IPS DF 6.9 (cell line): ENCODE measurements at places on chromosomes 3 and 15.

- no peak for DNase-seq
These were observed 38.6 kb downstream of the ONECUT1 start for GRCh38 chr15:52751522-52751921.

GRCh38 chr3:197555281-197556261 is at the start of gene BDH1:
TSS of gene BDH1 (minus strand) at chr3:197555968. CDS start at chr3:197546443, 9,525 bp downstream.
- no peak for DNase-seq

DNA sequence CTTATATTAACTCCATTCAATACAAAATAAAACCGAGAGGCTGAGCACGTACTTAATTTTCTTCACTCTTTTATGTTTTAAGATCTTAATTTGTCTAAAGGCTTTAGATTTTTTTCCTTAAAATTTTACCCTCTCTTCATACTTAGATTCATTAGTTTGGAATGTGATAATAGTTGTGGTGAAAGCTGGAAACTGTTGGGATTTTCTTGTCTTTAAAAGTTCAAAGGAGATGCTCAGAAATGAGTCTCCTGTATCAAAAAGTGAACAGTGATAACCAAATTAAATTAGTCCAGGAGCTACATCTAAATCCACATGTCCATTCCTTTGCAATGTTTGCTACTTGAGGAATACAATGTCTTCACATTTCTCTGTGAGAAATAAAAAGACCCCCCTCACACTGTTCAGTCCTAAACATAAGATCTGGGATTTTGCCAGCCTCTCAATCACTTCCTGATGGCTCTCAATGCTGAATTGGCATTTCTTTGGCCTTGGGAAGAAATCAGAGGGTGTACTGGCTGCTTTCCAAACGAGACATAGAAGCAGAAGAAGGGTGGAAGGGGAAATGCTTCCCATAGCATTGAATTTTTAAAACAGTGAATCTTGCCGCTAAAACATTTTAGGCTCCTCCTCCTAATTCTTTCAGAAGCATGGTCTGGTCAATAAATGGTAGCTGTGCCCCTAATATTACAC is 245.0 kb downstream of the SHOX2 start:
- DNase-seq = no peak

- DNase-seq = no peak
These were observed 30.9 kb downstream of the TFG start for GRCh38 chr3:100740207-100740606.

DNA sequence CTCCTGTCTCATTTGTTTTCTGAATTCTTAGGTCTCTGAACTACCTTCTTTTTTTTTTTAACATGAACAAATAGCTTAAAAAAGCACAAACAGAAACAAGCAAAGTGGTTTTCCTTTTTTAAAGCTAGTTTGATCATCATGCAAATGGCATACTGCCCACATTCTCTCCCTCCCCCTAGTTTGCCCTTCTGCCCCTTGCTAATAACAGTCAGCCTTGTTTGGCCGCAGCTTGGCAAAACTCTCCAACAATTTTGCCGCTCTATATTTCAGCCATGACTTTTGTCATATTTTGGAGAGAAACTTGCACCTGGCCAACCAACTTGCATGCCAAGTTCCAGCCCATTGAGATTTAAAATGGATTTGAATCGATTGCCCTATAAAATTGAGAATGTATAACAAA is 666.0 kb upstream of the NR2F2 start:
- no peak for DNase-seq

DNA sequence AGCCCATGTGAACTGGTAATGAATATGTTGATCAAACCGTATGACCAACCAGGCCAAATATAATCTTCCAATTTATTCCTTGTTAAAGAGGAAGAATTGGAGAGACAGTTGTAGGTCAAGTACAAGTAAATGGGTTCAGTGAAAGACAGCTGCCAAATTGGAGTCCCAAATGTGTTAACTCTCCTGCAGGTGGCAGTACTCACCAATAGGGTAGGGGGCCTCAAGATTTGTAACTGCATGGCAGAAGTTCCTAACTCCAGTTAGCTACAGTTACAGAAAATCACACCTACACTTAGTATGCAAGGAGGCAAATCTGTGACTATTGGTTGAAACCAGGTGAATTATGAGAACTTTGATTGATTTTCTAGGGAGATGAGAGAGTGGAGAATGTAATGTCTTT is 278.0 kb downstream of the ZBBX start:
- DNase-seq = peak; percentile 39

- DNase-seq = no peak
These were observed 15.6 kb downstream of the FRMD4B start for GRCh38 chr3:69370156-69370883.

GRCh38 chr3:110126065-110126464 is 788.7 kb upstream of the DPPA4 start:
- no peak for DNase-seq

DNA sequence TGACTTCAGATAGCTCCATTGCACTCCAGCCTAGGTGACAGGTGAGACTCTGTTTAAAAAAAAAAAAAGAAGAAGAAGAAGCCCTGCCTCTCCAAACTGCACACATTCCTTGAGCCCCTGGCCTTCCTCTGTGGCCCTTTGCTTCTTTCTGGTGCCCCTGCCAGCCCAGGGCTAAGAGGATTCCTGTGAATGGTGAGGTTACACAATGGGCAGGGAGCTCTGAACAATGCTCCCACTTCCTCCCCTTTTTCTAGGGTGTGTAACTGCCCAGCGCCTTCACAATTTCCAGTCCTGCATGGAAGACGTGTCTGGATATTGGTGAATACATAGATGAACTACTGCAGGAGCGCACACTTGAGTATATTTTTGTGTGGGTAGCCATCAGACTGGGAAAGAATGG is 3.6 kb upstream of the AMOTL2 start:
- DNase-seq = no peak

GRCh38 chr15:41897363-41897799 is 3.5 kb upstream of the SPTBN5 start:
- DNase-seq = no peak

DNA sequence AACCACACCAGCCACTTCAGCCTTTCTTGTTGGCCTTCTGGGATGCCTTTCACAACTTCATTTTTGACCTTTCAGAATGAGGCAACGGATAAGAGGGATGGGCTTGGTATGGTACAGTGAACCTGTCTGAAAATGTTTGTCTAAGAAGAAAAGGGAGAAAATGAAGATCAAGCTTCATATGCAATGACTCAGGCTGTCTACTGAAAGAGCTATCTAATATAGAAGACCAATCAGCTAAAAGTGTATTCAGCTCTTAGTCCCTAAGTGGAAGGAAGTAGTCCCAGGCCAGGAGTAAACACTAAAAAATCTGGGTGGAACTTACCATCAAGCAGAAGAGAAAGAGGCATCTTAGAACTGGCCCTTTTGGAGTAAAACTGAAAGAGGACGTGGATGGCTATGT is 12.2 kb upstream of the UPK1B start:
- DNase-seq = no peak

DNA sequence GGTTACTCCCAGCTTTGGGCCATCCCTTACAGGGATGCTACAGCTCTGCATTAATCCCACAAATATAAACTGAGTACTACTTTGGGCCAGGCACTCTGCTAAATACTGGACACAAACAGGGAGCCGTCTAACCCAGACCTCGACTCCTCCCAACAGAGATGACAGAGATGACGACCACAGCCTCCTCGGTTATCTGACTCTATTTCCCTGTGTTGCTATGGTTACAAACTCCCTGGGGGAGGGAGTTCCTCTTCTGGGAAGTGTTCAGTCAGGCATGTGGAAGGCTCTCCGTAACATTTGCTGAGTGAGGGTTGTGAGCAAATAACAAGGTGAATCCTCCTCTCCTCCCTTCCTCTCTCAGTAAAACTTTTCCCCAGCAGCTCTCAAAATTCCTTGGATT is 6.7 kb upstream of the CMTM7 start:
- DNase-seq = no peak

GRCh38 chr15:74511583-74511982 is 29.4 kb upstream of the ARID3B start:
- DNase-seq = no peak

- DNase-seq = no peak
These were observed 199.8 kb downstream of the TCF12 start for GRCh38 chr15:57118013-57118799.

GRCh38 chr3:11907667-11908660 is 61.3 kb upstream of the TAMM41 start:
- no peak for DNase-seq

DNA sequence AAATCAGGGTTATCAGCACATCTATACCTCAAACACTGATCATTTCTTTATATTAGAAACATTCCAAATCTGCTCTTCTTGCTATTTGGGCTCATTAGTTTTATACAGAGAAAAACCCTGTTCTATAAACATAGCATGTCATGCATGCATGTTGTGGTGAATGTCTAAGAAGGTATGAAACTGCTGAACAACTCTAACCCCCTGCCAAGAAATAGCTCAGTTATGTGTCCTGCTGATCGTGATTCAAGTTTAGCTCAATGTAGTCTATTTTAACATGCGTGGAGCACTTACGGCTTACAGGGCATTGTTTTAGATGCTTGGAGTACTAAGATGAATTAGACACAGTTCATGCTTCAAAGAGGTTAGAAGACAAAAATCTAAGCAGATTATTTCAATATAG is 35.8 kb downstream of the MYH15 start:
- no peak for DNase-seq

GRCh38 chr15:58308742-58309355 is 122.9 kb upstream of the LIPC start:
- DNase-seq = no peak

- no peak for DNase-seq
These were observed 246.9 kb upstream of the AGTR1 start for GRCh38 chr3:148450819-148451218.

GRCh38 chr15:63277893-63278456 is 570 bp downstream of the APH1B start:
- no peak for DNase-seq

DNA sequence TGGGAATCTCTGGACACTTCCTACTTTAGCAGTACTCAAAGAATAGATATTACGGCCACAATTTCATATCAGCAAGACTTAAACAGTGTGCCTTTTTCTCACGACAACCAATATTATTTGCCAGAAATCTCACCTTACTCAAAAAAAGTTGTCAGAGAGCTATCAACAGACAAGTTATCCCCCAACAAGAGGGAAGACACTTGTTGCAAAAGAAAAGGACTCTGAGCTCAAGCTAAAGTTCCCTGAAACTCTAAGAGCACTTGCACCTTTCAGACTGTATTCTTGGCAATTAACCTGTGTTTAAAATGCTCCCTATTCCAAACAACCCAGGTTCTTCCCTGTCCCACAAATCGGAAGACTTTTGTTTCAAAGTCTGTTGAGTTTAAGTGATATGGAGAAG is 4.5 kb downstream of the LRIG1 start:
- DNase-seq = no peak

DNA sequence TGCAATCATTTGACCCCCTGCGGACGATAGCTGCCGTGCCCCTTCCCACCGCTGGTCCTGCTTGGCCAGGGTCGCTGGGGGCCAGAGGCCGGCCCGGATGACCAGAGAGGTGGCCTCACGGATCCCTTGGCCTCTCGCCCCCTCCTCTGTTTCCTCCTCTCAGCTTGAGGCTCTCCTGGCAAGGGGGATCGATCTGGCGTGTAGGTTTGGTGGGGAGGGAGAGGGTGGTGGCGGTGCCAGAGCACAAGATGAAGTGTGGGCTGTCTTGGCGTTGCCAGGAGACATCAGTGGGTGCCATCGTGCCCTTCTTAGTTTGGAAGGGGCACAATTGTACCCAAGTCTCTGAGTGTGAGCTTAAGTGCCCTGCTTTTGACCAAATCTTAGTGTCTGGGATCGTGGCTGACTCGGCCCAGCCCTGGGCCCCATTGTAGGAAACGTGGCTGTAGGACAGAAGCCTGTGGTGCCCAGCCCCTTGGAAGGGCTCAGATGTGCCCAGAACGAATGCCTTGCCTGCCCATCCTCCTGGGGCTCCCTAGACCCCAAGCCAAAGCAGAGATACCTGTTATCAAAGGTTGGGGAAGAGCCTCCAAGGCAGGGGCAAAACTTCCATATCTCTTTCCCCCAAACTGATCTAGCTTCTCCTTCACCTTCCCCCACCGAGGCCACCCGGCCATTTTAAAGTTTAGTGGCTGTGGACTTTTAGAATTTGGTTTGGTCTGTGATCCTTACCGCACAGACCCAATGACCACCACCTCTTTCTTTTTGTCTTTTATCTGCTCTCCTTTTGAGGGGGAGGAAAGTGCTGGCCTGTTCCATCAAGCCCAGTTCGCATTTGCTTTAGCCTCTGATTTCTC is 14.4 kb downstream of the NR2F2 start:
- no peak for DNase-seq

GRCh38 chr3:30680789-30681648 is 74.6 kb downstream of the TGFBR2 start:
- DNase-seq = no peak

GRCh38 chr15:40420071-40420713 is 14.6 kb downstream of the IVD start:
- DNase-seq = no peak
